Activated CD4-positive, CD25-positive, alpha-beta regulatory T cell treated with anti-CD3 and anti-CD28 coated beads, Interleukin-2, amount 50 U/mL, for 16 hours (primary cell): ENCODE measurements at places on chromosomes 2 and 18.

- DNase-seq: no peak
Observed at GRCh38 chr2:173991856-173992588, 26.8 kb upstream of the SP3 start.

DNA sequence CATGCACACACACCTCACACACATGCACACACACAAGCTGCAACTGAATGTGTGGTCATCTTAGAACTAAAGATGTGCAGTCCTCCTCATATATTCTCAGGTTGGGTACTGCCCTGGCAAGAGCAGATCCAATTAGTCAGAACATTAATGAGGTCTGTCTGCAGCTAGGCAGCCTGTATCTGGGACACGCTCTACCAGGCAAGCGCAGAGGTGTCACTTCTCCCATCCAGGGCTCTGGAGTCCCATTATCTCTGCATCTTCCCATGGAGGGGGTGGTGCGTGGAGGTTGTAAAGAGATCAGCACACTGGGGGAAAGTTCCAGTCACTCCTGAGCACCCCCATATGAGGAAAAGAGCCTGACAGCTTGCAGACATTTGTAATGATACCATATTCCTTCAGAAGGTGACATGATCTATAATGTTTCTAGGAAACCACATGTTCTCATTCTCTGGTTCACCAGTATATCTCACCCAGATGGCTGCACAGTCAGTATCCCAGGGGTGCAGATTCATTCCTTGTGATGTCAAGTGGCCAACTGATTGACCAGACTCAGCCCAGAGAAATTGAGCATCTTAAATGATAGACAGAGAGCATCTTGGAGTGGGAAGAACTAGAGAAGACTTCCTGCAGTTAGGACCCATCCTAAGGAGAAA, 95.4 kb downstream of the RTN4 start:
- no peak for DNase-seq

GRCh38 chr2:224952936-224953657, 89.2 kb downstream of the DOCK10 start:
- no peak for DNase-seq

DNA sequence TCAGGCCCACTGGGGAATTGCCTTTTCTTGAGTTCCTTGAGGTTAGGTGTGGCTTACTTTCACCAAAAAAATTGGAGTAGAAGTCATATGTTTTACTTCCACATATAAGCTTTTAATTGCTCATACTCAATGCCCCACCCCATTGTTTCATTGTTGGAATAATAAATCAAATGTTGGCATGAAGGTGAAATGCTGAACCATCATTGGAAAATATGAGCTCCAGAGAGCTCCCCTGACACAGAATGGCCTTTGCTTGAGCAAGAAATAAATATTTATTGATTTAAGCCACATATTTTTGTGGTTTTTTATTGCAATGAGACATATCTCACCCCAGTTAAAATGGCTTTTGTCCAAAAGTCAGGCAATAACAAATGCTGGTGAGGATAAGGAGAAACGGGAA, 167.3 kb upstream of the SRD5A2 start:
- no peak for DNase-seq

- DNase-seq: no peak
Observed at GRCh38 chr2:197080578-197081216, 154.2 kb upstream of the PGAP1 start.

DNA sequence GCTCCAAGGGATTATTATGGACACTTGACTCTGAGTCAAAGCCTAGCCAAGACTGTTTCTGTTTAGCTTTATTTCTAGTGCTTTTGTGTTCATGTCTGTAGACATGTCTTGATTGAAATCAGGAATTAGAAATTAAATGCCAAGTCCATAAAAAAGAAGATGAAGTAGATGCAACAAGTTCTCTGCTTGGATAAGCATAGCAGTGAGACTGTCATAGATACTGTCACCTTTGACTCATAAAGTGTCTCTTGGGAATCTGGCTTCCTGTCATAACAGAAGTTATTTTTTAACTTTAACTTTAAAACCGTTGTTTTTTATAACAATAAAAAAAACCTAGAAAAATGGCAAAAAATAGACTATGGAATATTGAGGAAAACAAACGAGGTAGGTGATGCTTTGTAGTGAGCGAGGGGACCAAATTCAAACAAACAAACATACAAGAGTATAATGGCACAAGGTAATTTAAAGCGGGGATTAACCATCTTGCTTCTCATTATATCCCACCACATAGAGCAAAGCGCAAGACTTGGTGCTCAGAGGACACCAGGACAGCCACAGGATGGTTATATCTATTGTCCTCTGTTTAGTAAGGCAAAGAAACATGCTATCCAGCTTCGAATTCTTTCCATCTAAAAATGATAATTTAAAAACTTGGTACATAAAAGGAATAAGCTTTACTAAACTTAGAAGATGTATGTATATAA, 64.6 kb downstream of the CD226 start:
- DNase-seq: no peak

- DNase-seq: no peak
Observed at GRCh38 chr2:128438091-128438490, 119.4 kb upstream of the HS6ST1 start.

DNA sequence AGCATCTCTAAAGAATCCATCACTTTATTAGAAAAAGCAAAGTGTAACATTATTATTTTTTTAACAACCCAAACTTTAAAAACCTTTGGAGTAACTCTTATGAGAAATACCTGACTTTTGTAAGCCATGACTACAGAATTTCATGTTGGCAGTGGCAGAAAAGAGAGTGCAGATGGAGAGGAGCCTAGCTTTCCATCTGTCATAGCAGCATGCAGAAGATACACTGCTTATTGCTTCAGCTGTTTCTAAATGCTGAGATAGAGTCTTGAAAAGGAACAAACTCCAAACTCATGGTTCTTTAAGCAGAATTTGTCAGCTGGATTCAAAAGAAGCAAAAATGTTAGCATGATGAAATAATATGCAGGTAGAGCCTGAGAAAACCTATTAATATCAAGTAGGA, 1130.3 kb downstream of the DPP10 start:
- no peak for DNase-seq

DNA sequence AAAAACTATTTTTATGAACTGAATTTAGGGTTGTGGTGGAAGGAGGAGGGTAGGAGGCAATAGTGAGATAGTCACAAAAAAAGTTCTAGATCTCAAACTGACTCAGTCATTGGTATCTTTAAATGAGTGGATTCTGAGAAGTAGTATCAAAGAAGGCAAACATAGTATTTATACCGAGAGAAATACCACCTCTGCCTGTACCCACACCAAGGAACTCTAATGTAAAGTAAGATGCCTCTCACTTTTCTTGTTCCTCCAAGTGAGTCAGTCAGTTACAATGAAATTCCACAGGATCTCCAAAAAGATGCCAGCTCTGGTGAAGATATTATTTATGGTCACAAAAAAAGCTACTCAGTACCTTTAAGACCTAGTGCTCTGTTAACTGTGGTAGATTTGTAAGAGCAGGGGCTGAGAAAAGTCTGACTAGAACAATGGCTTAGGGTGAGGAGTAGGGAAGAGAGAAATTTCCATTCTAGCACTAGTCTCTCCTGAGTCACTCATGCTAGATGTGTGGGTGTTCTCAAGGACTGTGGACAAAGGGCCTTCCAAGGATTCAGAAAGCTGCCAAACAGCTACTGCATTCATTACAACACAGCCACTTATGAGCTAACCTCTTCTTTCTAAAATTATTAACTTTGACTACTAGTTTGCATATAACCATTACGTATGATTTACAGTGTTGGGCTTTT, 36.3 kb downstream of the YWHAQ start:
- DNase-seq: no peak

- no peak for DNase-seq
Observed at GRCh38 chr2:28216331-28216730, 176.3 kb upstream of the FOSL2 start.

DNA sequence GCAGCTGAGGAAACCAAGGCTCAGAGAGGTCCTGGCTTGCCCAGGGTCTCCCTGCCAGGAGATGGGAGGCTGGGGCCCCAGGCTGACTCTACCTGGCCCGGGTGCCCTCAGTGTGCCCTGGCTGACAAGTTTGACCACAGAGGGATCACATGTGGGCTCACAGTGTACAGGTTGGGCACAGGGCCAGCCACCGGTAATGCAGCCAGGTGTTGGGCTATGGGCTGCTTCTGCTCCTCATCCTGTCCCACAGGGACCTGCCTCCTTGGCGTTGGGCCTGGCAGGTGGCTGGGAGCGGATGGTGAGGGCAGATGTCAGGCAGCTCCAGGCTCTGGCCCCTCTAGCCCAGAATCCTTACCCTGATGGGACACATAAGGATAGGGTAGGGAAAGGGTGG, 250.5 kb downstream of the LOXHD1 start:
- no peak for DNase-seq

DNA sequence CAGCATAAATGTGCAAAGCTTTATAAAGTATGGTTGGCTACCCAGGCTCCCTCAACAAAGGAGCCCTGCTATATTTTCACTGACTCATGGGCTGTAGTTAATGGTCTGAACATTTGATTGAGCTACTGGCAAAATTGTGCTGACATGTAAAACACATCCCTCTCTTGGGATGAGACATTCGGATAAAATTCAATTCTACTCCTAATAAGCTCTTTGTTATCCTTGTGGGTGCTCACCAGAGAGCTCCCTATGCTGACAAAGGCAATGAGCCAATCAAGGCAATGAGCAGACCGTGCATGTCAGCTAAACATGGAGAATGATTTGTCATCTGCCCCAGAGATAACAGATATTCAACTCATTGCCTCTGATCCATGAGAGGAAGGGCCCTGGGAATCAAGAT, 27.7 kb downstream of the SERPINB8 start:
- no peak for DNase-seq

DNA sequence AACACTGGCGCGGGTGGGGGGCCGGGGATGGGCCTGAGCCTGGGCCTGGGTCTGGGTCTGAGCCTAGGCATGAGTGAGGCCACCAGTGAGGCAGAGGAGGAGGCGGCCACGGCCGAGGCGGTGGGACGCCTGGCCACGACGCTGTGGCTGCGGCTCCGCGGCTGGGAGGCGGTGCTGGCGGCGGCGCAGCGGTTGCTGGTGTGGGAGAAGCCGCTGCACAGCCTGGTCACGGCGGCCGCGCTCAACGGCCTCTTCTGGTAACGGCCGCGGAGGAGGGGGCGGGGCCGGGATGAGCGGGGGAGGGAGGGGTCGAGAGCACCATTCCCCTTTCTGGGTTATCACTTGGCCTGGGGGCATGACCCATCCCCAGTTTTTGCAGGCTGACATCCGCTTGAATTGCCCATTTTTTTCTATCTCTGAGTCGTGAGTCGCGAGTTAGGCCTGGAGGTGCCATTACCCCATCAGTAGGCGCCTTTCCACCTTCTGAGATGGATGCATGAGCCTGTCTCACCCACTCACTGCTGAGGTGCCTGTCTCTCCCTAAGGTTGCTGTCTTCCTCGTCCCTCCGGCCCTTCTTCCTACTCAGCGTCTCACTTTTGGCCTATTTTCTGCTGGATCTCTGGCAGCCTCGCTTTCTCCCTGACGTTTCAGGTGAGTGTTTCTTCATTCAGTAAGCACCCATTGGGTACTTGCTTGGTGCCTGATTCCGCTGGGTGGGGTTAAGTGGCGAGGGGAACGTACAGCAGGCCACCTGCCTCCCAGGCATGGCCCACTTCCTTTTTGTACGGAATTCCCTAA, 501 bp downstream of the RETREG2 start:
- no peak for DNase-seq

GRCh38 chr2:163528640-163529217, 207.1 kb downstream of the FIGN start:
- no peak for DNase-seq

- DNase-seq: no peak
Observed at GRCh38 chr2:33240178-33240577, 236.3 kb upstream of the RASGRP3 start.

GRCh38 chr2:104521247-104521646, 332.7 kb upstream of the POU3F3 start:
- DNase-seq: no peak

DNA sequence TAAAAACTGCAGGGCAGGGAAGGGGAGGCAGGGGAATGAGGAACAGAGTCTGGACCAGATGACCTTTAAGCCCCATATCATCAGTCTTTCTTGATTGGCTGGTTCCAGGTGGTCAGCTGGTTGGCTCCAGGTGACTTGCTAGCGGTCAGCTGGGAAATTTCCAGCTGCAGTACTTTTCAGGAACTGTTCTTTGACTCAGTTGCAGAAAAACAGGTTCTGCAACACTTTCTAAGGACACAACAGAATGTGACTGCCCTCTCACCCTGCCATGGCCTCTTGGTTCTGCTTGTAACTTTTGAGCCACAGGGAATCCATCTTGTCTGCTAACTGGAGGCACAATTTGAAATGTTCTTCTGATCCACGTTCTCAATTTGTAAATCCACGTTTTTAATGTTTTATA, 278.3 kb upstream of the LRATD1 start:
- no peak for DNase-seq

- no peak for DNase-seq
Observed at GRCh38 chr2:227772932-227773331, 27.2 kb downstream of the SCYGR8 start.

DNA sequence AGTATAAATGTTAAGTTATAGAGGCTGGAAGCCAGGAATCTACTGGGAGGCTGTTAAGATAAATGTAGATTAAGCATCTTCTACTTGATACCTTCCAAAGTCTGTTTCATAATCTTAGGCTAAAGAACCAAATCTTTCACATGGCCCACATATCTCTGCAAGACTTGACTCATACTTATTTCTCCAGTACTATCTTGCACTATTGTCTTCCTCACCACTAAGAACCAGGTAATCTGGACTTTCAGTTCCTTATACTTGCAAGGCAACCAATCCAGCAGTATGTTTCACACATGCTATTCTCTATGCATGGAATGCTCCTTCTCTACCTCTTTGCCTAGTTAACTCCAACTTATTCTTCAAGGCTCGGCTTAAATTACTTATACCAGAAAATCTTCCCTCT, 62.2 kb downstream of the RBMS1 start:
- DNase-seq: no peak

DNA sequence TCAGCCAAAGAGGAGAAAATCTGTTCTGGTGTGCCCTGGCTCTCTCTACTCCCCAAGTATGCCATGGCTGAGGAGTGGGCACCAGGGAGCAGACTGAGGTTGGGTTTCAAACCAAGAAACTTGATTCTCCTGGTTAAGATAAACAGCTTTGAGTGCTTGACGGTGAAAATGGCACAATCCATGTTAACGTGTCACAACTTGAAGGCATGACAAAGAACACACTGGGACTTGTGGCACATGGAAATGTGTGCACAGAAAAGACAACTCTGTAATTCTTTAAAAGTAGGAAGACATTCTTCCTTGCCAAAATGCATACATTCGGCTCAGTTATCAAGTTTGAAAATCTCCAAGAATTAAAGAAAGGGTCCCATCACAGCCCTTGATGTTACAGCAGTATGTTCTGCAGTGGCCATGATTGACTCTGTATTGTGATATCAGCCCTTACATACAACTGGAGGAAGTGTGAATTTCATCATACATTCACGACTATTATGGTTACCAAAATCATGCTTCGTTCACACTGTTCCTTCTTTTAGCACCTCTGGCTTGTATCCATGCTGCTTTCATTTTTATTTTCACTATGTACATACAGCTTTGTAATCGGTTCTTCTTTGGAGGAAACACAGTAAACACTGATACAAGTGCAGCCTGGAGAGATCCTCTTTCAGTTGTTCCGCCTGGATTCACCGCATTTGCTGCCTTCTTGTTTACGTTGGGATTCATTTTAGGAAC, 15.6 kb upstream of the ACTG2 start:
- DNase-seq: no peak

GRCh38 chr18:79494936-79495335, 99.2 kb downstream of the NFATC1 start:
- DNase-seq: no peak

GRCh38 chr2:169734169-169734847, 676 bp downstream of the KLHL23 start:
- no peak for DNase-seq

GRCh38 chr18:13486284-13486683, 240.1 kb downstream of the FAM210A start:
- DNase-seq: no peak

- no peak for DNase-seq
Observed at GRCh38 chr2:178074123-178075005, 1.8 kb upstream of the PDE11A start.
